H9 (cell line): ENCODE measurements at places on chromosomes 6 and 20. TPM values are rescaled to one million over a fixed set of nuclear protein-coding genes. Genes with fewer than 3 reads are reported as not detected.
A peak's percentile ranks its signal among the peaks of the same experiment; 100 is the strongest.

KHDC1L gene
- 0.37 TPM in 1 of 2 replicates, not detected in the other for total RNA-seq

GRCh38 chr6:100573166-100573565 is 108.4 kb upstream of the SIM1 start:
- H3K4me1 ChIP-seq: no peaks in the 10 kb centered on the region
- no peaks in the 10 kb centered on the region for H3K27me3 ChIP-seq
- no peak overlapping the region for H3K4me3 ChIP-seq
- no peak for DNase-seq
- H3K27ac ChIP-seq: no peak overlapping the region

GRCh38 chr6:150894191-150894744 is 28.8 kb downstream of the MTHFD1L start:
- H3K27me3 ChIP-seq: no peaks in the 10 kb centered on the region
- peaks cover 47% of the 10 kb centered on the region for H3K36me3 ChIP-seq
- no peaks in the 10 kb centered on the region for H3K4me1 ChIP-seq
- no peak for DNase-seq

GRCh38 chr6:111727802-111728201 is 122.1 kb upstream of the TRAF3IP2 start:
- H3K4me1 ChIP-seq: peaks cover 5% of the 10 kb centered on the region; the same call in 1 of the 2 replicates
- H3K27ac ChIP-seq: no peak overlapping the region
- H3K27me3 ChIP-seq: no peaks in the 10 kb centered on the region
- peaks cover 13% of the 10 kb centered on the region for H3K36me3 ChIP-seq

DNA sequence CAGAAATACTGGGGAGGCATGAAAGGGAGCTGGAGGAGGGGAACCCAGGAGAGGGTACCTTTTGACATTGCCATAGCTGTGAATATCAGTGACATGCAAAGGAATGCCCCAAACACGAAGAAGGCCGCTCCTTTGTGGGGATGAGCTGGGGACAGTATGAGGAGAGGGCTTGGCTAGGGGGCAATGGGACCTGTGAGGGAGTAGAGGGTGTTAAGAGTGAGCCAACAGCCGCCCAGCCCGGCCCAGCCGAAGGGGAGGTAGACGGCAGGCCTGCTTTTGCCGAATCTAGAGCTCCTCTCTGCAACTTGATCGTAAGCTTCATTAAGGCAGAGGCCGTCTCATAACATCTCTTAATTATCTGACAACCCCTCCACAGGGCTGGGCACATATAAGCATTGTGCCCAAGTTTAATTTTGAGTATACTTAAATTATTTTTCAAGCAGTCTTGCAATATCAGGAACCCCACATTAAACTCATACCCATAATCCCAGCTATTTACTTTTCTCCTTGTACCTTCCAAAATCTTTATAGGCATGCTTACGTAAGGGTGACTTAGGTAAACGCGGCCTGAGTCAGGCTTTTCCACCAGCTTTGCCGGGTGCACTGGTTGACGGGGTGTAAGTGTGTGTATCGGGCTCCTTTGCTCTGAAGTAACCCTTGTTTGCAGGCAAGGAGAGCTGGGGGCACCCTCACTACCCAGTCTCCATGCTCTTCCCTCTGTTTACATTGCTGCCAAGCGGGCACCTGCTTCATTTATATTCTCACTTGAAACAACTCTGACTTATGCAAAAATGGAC is 24.9 kb upstream of the VEGFA start:
- H3K4me3 ChIP-seq: no peak overlapping the region
- no peak overlapping the region for H3K27ac ChIP-seq
- DNase-seq: peak; percentile 21

DNA sequence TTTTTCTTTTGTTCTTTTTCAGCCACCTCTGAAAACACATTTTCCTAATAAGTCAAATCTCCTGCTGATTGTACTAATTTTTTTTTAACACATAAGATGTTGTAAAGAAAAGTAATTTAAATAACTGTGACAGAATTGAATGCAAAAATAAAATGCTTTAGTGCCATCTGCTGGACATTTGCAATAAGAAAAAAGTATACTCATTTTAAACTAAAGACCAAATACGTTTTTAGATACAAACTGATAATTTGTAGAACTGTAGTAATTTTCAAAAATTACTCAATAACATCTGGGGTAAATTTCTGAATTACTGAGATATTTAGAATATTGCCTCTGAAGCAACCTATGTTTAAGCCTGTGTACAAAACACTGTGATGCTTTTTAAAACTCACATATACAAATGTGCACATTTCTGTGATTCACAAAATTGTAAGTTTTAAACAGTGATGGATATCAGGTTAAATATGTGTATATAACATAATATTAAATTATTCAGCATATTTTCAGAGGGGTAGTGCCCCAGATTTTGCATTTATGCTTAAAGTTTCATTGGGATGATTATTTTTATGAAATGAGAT is 198.7 kb downstream of the RIMS1 start:
- no peaks in the 10 kb centered on the region for H3K27me3 ChIP-seq
- H3K4me1 ChIP-seq: no peaks in the 10 kb centered on the region; the same call in 1 of the 2 replicates
- no peaks in the 10 kb centered on the region for H3K36me3 ChIP-seq
- H3K27ac ChIP-seq: no peak overlapping the region
- DNase-seq: no peak

DNA sequence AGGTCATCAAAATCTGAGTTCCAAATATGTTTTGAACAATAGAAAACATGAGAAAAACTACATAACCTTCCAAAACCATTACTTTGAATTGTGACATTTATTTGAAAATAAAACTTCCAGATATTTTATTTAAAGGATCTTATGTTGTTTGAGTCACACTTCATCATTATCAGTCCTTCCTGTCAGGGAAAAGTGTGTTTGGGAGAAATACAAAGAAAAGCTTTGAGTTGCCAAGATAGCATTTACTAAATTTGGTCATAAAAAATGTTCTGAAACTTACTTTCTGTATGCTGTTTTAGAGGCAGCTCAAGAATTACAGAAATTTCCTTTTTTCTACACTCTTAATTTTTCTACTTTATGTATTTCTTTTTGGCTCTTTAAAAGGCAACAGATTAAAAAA is 208.2 kb upstream of the RIN2 start:
- H3K4me3 ChIP-seq: no peak overlapping the region
- H3K27me3 ChIP-seq: no peaks in the 10 kb centered on the region
- H3K4me1 ChIP-seq: peaks cover 3% of the 10 kb centered on the region; the same call in 1 of the 2 replicates
- no peaks in the 10 kb centered on the region for H3K36me3 ChIP-seq
- no peak for DNase-seq

GLP1R gene
- total RNA-seq: 0.85 and 1.0 TPM in 2 replicates

DNA sequence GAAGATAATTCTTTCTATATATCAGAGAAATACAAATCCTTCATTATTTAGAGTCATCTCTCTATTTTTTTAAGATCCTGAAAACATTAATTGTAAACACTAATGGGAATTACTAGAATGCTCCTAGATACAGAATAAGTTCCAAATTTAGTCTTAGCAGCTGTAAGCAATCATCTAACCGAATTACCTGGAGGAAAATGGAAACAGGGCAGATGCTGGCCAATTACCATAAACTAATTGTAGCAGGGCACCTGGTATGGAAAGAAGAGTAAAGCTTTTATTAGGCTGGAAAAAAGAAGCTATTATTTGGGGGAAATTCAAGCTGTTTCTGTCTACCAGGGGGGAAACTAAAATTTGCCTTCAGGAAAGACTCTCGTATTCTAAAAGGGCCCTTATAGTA is 257.5 kb downstream of the MMUT start:
- DNase-seq: no peak
- H3K36me3 ChIP-seq: peaks cover 4% of the 10 kb centered on the region; the same call in 2 of the 3 replicates
- no peak overlapping the region for H3K4me3 ChIP-seq
- no peaks in the 10 kb centered on the region for H3K27me3 ChIP-seq

GRCh38 chr6:111478749-111479148 is 4.3 kb downstream of the REV3L start:
- no peak for DNase-seq
- H3K4me1 ChIP-seq: no peaks in the 10 kb centered on the region
- H3K36me3 ChIP-seq: no peaks in the 10 kb centered on the region

GNRH2 gene
- 0.50 and 1.1 TPM in 2 replicates for total RNA-seq

GRCh38 chr6:21085211-21085610 is 508.3 kb upstream of the SOX4 start:
- no peaks in the 10 kb centered on the region for H3K27me3 ChIP-seq
- no peak overlapping the region for H3K4me3 ChIP-seq
- no peaks in the 10 kb centered on the region for H3K4me1 ChIP-seq
- DNase-seq: no peak
- no peaks in the 10 kb centered on the region for H3K36me3 ChIP-seq

GRCh38 chr6:140269591-140270165 is 895.2 kb upstream of the CITED2 start:
- H3K27ac ChIP-seq: no peak overlapping the region
- H3K4me1 ChIP-seq: no peaks in the 10 kb centered on the region
- H3K27me3 ChIP-seq: no peaks in the 10 kb centered on the region
- H3K36me3 ChIP-seq: peaks cover 5% of the 10 kb centered on the region; the same call in 1 of the 2 replicates
- H3K4me3 ChIP-seq: no peak overlapping the region
- DNase-seq: no peak

GRCh38 chr6:53282741-53283140 is 66.0 kb downstream of the ELOVL5 start:
- no peak overlapping the region for H3K4me3 ChIP-seq
- no peaks in the 10 kb centered on the region for H3K4me1 ChIP-seq
- H3K27ac ChIP-seq: no peak overlapping the region
- peaks cover 35% of the 10 kb centered on the region for H3K36me3 ChIP-seq

- no peak overlapping the region for H3K4me3 ChIP-seq
- DNase-seq: no peak
- H3K27me3 ChIP-seq: no peaks in the 10 kb centered on the region
- no peaks in the 10 kb centered on the region for H3K36me3 ChIP-seq
- peaks cover 2% of the 10 kb centered on the region; the same call in 1 of the 2 replicates for H3K4me1 ChIP-seq
These were observed 6.0 kb downstream of the AFDN start for GRCh38 chr6:167832497-167833395.

DNA sequence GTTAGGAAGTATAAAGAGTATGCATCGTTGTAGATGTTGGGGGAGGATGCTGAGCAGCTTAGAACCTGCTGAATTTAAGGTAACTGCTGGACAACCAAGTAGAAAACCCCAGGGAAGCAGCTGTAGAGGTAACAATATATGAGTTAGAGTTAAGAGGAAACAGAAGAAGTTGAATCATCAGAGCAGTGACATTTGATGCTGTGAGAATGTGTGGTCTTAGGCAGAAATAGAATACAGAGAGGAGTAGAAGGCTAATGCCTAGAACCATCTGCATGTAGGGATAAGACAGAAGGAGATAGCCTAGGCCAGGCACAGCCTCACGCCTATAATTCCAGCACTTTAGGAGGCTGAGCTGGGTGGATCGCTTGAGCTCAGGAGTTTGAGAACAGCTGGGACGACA is 22.6 kb upstream of the DYNLRB1 start:
- DNase-seq: no peak
- H3K4me3 ChIP-seq: no peak overlapping the region

FAM209A gene
- 0.24 TPM in 1 of 2 replicates, not detected in the other for total RNA-seq

DNA sequence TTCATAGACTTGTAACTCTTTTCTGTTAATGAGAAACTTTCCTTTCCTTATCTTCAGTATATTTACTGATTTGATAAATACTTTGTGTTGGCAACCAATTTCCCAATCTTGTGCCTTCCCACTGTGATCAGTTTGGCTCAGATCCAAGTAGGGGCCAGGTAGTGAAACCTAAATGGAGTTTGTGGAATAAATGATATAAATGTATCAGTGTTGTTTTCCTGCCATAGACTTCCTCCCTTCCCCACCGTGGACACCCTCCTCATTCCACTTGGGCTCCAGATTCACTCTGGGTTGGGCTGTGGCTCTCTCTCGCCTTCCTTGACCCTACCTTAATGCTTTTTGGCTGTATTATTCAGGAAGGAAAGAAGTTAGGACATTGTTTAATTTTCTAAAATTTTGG is 1.3 kb downstream of the ZKSCAN3 start:
- peaks cover 3% of the 10 kb centered on the region; the same call in 1 of the 2 replicates for H3K4me1 ChIP-seq
- no peak for DNase-seq
- H3K27me3 ChIP-seq: no peaks in the 10 kb centered on the region; the same call in 1 of the 2 replicates
- H3K36me3 ChIP-seq: peaks cover 10% of the 10 kb centered on the region
- no peak overlapping the region for H3K27ac ChIP-seq
- H3K4me3 ChIP-seq: peak overlapping the region; percentile 97

REM1 gene
- not detected in 2 replicates for total RNA-seq

GRCh38 chr20:389220-389619 is 8.7 kb downstream of the TRIB3 start:
- H3K27ac ChIP-seq: no peak overlapping the region
- H3K27me3 ChIP-seq: no peaks in the 10 kb centered on the region
- H3K36me3 ChIP-seq: peaks cover 33% of the 10 kb centered on the region
- DNase-seq: no peak
- H3K4me1 ChIP-seq: no peaks in the 10 kb centered on the region

GRCh38 chr20:24465730-24466129 is 3.7 kb upstream of the SYNDIG1 start:
- no peak for DNase-seq
- peaks cover 27% of the 10 kb centered on the region; the same call in 1 of the 2 replicates for H3K4me1 ChIP-seq
- no peak overlapping the region for H3K27ac ChIP-seq
- H3K4me3 ChIP-seq: no peak overlapping the region
- no peaks in the 10 kb centered on the region; the same call in 2 of the 3 replicates for H3K36me3 ChIP-seq

GRCh38 chr6:128064540-128064895 is 163.7 kb upstream of the THEMIS start:
- H3K36me3 ChIP-seq: no peaks in the 10 kb centered on the region
- no peaks in the 10 kb centered on the region; the same call in 1 of the 2 replicates for H3K4me1 ChIP-seq
- no peak overlapping the region for H3K27ac ChIP-seq

GRCh38 chr6:143583542-143584327 is 72.2 kb upstream of the FUCA2 start:
- DNase-seq: no peak
- H3K4me3 ChIP-seq: no peak overlapping the region
- no peaks in the 10 kb centered on the region for H3K36me3 ChIP-seq
- no peak overlapping the region for H3K27ac ChIP-seq

DNA sequence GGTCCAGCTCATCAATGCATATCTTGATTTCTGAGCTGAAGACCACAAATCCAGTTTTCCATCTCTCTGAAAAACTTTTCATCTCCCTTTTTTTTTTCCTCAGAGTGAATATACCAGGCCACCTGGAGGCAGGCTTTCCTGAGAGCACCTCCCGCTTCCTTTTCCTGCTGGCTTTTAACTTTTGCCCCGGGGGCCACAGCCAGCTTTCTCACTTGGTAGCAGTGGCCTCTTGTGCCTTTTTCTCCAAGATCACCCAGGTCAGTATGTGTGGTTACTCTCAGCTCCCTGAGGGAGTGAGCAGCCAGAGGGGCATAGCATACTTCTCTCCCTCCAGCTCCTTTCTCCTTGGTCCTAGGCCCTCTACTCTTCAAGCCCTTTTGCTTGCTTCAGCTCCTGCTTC is at the start of gene BTN1A1:
TSS of gene BTN1A1 (plus strand) at position 202 of the 400 bp plus-strand sequence. CDS start 984 bp downstream, outside the sequence.
- H3K27me3 ChIP-seq: peaks cover 20% of the 10 kb centered on the region
- H3K36me3 ChIP-seq: no peaks in the 10 kb centered on the region
- peaks cover 2% of the 10 kb centered on the region; the same call in 1 of the 2 replicates for H3K4me1 ChIP-seq
- peak within 1 kb of the TSS; percentile 64 for H3K4me3 ChIP-seq
- peak; percentile 55 for DNase-seq

GRCh38 chr6:44453146-44453545 is 65.6 kb downstream of the CDC5L start:
- H3K36me3 ChIP-seq: no peaks in the 10 kb centered on the region
- no peak overlapping the region for H3K4me3 ChIP-seq
- DNase-seq: no peak
- no peak overlapping the region for H3K27ac ChIP-seq
- H3K4me1 ChIP-seq: no peaks in the 10 kb centered on the region
